ENCODE measurements at places on chromosomes 5 and 9. TPM values are rescaled to one million over a fixed set of nuclear protein-coding genes. Genes with fewer than 3 reads are reported as not detected.

Gene NREP
- total RNA-seq = 3.6 TPM

Gene RNF180
- 0.38 TPM for total RNA-seq

Gene CKS2
- total RNA-seq = 358 TPM

Gene SV2C
- not detected for total RNA-seq

Gene CERCAM
- 34.2 TPM for total RNA-seq

Gene KIAA1958
- total RNA-seq = 2.3 TPM

Gene BNC2
- total RNA-seq = 6.7 TPM

Gene CDC20B
- 0.07 TPM for total RNA-seq

Gene TMED7
- 49.2 TPM for total RNA-seq

Gene DYNC2I2
- total RNA-seq = 149 TPM

Gene TMEM171
- 4.0 TPM for total RNA-seq

Gene IQGAP2
- total RNA-seq = 2.0 TPM

Gene FLT4
- total RNA-seq = 3.6 TPM

Gene AFF4
- total RNA-seq = 23.3 TPM

Gene C5orf52
- not detected for total RNA-seq

Gene SLC45A2
- not detected for total RNA-seq

Gene PPP2R2B
- not detected for total RNA-seq

Gene LRRC19
- total RNA-seq = not detected

Gene HTR1A
- total RNA-seq = not detected

Gene PCDHGB2
- 0.08 TPM for total RNA-seq

Gene TTC16
- total RNA-seq = 0.05 TPM

Gene BOD1
- 68.2 TPM for total RNA-seq

Gene FKTN
- total RNA-seq = 8.6 TPM

Gene PCDHGA11
- not detected for total RNA-seq

Gene NEUROG1
- total RNA-seq = not detected

Gene CCDC107
- 33.7 TPM for total RNA-seq

Gene IL3
- total RNA-seq = not detected

Gene CDHR2
- total RNA-seq = 0.06 TPM

Gene SEMA5A
- total RNA-seq = under 0.01 TPM

Gene CDKN2AIPNL
- 43.1 TPM for total RNA-seq

Measured in A549 treated with AZD2906 at 1 μM for 4 hours (cell line).